Common myeloid progenitor, CD34-positive (primary cell): ENCODE measurements at places on chromosomes 12 and 14.

DNA sequence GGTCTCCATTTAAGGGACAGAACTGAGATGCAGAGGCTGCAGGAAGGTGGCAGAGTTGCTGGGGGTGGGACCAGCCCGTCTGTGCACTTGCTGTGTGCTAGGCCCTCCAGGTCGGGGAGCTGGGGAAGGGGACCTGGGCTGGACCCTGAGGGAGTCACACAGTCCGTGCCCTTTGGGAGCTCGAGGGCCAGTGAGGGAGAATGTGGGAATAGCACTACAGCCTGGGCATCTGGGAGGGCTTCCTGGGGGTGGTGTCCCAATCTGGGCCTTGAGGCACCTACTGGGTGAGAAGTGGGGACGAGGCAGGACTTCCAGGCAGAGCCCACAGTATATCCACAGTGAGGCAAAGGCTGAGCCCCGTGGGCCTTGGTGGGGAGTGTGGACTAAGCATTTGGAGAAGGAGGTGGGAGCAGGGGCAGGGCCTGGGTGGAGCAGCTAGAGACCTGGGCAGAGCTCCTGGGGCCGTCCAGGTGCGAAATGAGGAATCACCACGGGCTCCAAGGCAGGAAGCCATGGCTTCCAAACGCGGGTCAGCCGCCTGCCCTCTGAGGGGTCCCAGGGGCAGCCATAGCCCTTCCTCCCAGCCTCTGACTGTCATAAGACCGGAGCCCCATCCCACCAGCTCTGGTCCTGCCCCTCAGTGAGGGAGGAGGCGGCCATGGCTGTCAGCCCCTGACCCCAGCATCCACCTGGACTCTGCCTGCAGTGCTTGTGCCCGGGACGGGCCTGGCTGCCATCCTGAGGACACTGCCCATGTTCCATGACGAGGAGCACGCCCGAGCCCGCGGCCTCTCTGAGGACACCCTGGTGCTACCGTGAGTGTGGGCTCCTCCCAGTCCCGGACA lies 6.6 kb downstream of the ASPG start:
- no peak for DNase-seq

- DNase-seq: peak; percentile 62
These were observed 88.4 kb upstream of the DYNC1H1 start for GRCh38 chr14:101875727-101876554.

- DNase-seq: no peak
These were observed 3.4 kb upstream of the RNASE7 start for GRCh38 chr14:21038441-21039422.

DNA sequence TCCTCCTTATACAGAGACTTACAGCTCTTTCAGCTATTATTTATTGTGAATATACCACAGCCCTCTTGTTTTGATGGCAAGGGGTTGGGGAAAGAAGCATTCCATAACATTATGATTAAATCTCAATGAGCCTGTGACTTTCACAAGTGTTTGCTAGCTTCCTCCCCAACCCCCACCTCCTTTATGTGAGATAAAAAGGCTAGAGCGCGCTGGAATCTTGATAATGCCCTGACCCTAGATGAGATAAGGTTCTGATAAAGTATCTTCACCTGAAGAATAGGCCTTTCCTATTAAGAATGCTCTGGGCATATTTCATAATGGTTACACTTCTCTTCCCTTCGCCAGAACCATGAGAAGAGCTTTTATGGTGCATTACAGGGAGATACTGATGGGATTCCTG lies 236.8 kb downstream of the CCDC91 start:
- no peak for DNase-seq

GRCh38 chr14:31159682-31160296 lies 47.8 kb downstream of the HECTD1 start:
- DNase-seq: no peak

GRCh38 chr14:92368001-92368400 lies 45.0 kb downstream of the SLC24A4 start:
- DNase-seq: no peak

DNA sequence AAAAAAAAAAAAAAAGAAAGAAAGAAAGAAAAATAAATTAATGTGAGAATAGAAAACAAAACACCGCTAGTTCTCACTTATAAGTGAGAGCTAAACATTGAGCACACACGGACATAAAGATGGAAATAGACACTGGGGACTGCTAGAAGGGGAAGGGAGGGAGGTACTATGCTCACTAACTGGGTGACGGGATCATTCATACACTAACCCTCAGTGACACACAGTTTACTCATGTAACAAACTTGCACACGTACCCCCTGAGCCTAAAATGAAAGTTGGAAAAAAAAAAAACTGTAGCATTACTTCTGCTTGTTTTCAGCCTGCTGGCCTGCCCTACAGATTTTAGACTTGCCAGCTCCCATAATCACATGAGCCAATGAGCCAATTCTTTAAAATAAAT lies 10.5 kb upstream of the PRMT5 start:
- no peak for DNase-seq

DNA sequence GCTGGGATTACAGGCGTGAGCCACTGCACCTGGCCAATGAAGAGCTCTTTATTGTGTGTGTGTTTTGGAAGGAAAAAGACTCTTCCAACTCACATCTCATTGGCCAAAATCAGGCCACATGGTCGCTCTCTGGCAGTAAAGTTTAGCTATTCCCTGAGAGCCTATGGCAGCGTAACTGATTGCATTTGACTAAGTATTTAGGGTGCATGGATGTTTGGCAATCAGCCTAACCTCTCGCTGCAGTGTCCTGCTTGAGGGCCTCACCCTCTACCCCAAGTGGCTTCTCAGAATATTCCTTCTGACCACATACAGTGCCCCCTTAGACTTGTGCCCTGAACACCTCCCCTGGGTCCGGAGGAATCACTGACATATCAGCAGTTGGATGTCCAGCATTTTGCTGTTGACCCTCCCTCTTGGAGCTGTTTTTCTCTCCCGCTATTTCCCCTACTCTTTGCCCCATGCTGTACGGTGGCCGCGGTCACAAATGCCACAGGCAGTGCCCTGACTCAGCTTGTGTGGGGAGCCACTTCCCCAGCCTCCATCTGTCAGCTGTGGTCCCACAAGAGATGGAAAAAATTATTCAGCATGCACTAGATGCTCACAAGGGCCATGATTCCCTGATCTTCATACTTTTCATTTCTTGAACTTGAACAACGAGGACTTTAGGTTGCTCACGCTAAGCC lies 9.5 kb downstream of the PHETA1 start:
- peak; percentile 95 for DNase-seq
